ENCODE measurements at places on chromosomes 7 and 10.

GRCh38 chr7:134669845-134670373 is 23.3 kb downstream of the BPGM start:
- ATAC-seq: peak; percentile 84

GRCh38 chr10:97960269-97961056 is 70.0 kb downstream of the CRTAC1 start:
- ATAC-seq: no peak

DNA sequence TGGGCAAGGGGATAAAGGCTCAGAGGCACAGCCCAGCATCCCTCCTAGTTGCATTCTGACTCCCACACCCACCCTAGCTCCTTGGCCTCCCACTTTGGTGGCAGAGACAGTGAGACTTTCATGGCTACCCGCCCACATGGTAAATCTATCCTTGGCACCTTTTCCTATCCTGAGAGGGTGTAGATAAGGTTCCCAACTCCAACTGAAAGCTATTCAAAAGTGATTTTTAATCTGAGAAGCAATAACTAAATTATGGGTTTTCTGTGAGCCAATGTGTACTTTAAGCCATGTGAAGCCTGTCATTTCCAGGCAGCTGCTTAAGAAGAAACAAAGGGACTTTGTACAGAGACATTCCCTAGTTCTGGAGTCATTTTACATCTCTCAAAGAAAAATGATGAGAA is 9.1 kb downstream of the LAMB1 start:
- ATAC-seq: no peak

DNA sequence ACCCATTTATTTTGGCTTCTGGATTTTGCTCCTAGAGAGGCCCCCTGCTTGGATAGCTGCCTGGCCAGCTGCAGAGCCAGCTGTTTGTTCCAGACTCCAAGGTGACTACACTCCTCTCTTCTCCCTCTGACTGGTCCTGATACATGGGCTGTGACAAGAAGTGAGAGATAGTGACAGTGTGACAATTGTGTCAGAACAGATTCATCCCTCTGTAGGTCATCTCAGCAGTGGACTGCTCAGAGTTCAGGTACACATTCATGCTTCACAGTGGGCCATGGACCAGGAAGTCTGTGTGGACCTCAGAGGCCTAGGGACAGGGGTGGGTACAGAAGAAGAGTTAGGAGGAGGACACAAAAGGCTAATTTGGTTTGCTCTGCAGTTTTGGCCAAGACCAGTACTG is 188.2 kb upstream of the MKLN1 start:
- ATAC-seq: peak; percentile 38

DNA sequence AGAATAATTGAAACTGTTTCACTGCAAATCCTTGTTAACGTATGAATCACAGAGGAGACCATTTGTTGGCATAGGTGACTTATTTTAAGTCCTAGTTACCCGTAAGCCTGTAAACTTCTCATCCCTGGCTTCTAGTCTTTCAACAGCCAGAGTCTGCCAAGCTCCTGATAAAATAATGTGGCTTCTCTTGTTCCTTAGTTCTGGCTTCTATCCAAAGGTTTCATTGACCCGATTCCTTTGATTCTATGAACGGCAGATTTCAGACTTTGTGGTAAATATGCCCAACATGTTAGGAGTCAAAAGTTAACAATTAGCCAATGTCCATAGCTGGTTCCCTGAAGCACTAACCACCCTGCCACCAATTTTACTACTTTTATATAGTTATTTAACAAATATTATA is 23.3 kb downstream of the DNAH11 start:
- ATAC-seq: no peak

GRCh38 chr10:117541909-117542705 is 439 bp upstream of the EMX2 start:
- ATAC-seq: no peak

GRCh38 chr7:113338071-113338696 is 219.8 kb upstream of the SMIM30 start:
- no peak for ATAC-seq

DNA sequence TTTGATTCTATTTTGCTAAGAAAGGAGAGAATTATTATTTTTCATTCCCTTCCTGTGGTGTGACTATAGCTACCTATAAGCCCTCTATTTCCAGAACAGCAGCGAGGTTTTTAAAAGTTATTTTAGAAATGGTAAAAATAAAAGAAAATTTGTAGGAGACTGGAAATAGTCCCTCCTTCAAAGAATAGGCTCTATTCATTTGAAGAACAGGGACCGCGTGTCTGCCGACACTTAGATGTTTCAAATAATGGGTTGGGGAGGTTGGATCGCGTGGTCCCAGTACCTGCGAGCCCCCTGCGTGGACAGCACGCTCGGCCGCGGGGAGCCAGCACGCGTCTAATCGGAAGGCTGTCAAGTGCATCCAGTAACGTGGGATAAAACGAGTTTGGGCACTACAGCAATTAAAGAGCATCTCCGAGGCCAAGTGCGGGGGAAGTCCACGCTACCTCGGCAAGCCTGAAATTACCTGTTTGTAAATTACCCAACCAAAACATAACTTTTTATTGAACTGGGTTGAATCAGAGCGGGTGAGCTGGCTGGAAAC is 1.0 kb downstream of the CACNA2D1 start:
- no peak for ATAC-seq

- no peak for ATAC-seq
Observed at GRCh38 chr7:17546189-17546588, 247.7 kb downstream of the AHR start.

GRCh38 chr10:18479502-18479901 is 171.9 kb downstream of the NSUN6 start:
- ATAC-seq: no peak

DNA sequence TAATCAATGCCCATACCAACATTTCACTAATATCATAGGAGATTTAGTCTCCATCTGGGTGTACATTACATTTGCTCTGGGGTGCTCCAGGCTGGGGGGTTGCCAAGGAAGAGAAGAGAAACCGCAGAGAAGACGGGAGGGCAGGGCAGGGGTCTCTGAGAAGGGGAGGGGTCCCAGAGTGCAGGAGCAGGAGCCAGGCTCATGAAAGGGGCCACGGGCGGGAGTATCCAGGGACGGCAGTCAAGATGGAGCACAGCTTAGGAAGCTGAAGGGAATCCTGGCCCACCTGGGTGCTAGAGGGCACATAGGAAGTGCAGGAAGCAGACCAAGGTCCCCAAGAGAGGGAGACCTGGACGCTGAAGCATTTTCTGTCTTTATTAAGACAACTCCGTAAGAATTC is 2.2 kb downstream of the LEP start:
- ATAC-seq: no peak

DNA sequence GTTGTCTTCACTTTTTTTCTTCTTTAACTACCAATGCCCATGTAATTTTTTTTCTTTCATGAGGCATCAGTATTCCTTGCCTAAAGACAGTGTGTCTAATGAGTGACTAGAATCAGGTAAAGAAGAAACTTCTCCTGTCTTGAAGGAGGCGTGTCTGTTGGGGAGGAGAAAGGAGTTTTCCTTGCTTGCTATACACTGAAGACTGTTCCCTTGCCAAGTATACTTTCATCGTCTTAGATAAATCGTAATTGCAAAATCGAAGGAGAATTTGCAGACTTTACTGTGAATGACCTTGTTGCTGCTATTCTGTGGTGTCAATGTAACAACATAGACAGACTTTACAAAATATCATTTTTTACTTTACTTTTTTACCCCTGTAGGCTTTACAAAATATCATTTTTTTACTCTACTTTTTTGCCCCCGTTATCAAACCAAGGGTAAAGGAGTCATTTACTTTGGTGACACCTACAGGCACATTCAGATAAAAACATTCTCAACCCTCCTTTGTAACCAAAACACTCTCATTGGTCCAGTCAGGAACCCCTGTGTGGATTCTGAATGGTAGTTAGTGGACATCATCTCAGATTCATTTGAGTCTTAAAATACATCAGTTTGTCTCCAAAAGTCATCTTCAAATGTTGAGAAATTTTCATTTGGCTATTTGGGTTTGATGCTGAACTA is 232.4 kb downstream of the AHR start:
- peak; percentile 38 for ATAC-seq

GRCh38 chr7:5769571-5769970 is 11.9 kb downstream of the RNF216 start:
- ATAC-seq: no peak

DNA sequence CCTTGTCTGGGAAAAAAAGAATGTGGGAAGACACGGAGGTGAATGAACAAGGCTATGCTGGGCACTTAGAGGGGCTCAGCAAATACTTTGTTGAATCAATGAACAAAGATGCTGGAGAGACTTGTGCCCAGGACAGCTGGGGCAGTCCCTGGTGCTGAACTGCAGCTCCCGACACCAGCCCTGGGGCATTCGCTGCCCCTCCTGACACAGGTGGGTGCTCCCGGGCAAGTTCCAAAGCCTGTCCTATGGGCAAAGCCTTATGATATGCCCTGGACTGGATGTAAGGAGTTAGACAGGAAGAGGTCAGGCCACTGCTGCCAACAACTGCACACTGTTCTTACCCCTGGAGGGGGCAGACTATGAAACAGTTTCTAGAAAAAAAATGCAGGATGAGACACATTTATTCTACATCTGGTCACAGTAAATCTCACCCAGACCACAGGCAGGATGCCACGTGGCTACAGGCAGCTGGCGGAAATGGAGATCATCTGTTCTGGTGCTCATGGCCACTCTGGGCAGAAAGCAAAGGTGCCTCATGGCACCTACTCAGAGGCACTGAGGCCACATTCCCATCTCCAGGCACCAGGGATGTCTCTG is 21.9 kb upstream of the FRAT2 start:
- ATAC-seq: no peak

DNA sequence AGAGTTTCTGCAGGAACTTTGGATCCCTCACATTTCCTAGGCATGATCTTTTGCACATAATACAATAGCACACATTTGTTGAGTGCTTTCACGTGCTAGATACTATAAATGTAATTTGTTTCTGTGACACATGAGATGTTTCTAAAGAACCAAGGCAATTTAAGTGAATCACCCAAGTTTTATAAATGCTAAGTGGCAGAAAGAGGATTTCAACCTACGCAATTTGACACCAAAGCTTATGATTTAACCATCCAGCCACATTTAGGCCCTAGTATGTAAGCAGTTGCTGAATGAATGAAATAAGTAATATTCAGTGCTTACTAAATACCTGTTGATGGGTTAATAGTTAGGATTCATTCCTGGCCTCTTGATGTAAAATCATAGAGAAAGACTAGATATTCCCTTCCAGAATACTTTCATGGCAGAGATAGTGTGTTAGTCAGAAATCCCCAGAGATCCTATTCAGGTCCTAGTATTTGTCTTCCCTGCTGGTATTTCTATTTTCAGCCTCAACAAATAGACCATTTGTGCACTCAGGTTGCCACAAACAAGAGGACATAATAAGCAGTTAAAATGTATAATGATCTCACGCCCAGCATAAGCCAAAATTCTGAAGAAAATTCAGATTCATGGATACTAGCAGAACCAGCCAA is 572.6 kb downstream of the IPMK start:
- no peak for ATAC-seq

GRCh38 chr10:75605096-75605495 is 173.7 kb downstream of the LRMDA start:
- ATAC-seq: no peak

- ATAC-seq: no peak
Observed at GRCh38 chr7:96700516-96700915, 9.1 kb downstream of the SEM1 start.

- no peak for ATAC-seq
Observed at GRCh38 chr10:121500701-121501332, 97.4 kb downstream of the FGFR2 start.

- ATAC-seq: no peak
Observed at GRCh38 chr7:139106959-139107358, 2.6 kb downstream of the ZC3HAV1 start.

DNA sequence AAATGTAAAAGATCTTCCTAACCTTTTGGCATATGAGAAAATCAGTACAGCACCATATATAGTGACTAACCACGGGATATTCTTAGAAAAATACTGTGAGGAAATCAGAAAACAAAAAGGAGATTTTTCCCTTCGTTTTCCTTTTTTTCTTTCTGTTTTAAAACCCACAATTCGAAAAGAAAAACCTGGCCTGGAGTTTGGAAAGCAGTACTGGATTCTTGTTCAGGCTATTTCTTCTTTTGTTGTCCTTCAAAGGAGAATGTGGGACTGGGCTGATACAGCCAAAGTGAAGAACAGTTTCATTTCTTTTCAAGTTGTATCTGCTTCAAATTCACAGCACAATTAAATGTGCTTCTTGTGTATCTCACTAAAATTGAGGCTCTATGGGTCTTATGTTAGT is 156.8 kb upstream of the PHYHIPL start:
- no peak for ATAC-seq

- no peak for ATAC-seq
Observed at GRCh38 chr10:92757711-92758104, 68.0 kb downstream of the HHEX start.

All from activated T-helper 17 cell treated with anti-CD3 and anti-CD28 coated beads, Interleukin-2, amount 50 U/mL, for 72 hours (primary cell).